SK-N-SH treated with all-trans-retinoic acid at 6 μM for 48 hours (cell line): ENCODE measurements at places on chromosomes 16 and 17.
A peak's percentile ranks its signal among the peaks of the same experiment; 100 is the strongest.

GRCh38 chr16:19281246-19281645, 4.3 kb upstream of the CLEC19A start:
- ATAC-seq, result no peak

- no peak for ATAC-seq
Observed at GRCh38 chr16:79593074-79593531, 7.4 kb downstream of the MAF start.

- ATAC-seq, result no peak
Observed at GRCh38 chr17:1112875-1113274, 66.9 kb downstream of the ABR start.

DNA sequence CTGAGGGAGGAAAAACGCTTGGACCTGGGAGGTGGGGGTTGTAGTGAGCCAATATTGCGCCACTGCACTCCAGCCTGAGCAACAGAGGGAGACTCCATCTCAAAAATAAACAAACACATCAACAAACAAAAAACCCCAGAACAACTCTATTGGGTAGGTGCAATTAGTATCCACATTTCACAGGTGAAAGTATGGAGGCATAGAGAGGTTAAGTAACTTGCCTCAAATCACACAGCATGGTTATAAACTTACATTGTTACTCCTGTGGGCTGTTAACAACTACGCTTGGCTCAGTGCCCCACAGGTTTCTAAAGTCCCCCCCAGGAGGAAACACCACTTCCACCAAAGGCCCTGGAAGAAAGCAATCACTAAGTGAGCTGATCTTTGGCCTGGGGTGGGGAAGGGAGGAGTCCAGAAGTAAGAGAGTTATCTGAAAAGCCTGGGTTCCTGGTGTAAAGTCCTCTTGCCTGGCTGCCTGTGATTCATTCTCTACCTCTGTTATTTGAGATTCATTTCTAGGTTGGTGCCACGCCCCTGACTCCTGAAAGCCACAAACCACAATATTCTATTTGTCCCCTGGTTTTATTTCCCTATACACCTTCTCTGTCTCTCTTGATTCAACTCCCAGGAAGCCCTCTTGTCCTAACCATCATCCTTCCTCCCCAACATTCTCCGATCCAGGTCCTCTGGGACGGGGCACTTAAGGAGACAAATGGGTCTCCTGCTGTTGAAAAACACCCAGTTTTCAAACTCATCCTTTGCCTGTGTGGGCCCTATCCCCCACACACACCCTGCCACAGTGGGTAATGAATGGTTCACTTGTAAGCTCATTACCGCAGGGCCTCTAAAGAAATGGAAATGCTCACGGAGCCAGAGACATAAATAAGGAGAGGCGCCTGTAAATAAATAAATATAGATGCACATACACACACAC, 195.4 kb downstream of the XYLT1 start:
- no peak for ATAC-seq

GRCh38 chr17:34665150-34665806, 85.9 kb downstream of the TMEM132E start:
- ATAC-seq, result no peak

DNA sequence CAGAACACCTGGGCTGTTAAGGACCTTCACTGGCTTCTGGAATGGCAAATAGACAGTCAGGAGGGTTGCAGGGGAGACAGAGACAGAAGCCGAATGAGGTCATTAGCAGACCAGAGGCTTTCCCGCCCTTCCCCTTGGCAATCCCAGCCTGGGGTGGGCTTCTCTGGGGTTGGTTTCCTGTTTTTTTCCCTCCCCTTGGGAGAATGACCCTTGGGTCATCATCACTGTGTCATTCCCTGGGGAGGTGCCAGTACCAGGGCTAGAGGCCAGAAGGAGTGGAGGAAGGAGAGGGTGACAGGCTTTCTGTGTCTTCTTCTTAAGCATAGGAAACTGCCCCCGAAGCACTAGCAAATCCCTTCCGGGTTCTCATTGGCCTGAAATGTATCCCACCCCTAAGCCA, 42.9 kb upstream of the IL21R start:
- no peak for ATAC-seq

DNA sequence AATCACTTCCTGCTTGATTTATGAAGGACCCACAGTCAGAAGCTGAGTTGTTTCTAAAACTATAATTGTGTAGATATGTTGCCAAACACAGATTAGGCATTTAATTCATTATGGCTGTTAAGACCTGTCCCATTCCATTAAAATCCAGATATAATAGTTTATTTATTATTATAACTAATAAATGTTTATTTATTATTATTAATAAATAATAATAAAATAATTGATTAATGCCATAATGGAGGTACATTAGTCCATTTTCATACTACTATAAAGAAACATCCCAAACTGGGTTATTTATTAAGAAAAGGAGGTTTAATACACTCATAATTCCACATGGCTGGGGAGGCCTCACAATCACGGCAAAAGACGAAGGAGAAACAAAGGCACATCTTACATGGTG, 1240.9 kb downstream of the CDH11 start:
- ATAC-seq, result no peak

DNA sequence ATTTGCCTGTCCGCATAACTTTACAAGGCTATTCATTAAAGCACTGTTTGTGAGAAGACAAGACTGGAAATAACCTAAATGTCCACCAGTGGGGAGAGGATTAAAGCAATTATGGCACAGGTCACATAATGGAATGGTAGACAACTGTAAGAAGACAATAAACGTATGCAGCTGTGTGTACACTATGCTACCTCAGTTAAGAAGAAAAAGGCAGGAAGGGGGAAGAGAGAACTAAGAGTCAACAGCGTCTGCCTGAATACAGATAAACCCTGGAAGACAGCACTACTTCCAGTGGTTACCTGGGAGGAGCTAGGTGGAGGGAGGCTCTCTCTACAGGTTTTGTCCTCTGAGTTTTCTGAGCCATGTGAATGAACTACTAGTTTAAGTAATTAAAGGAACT, 15.3 kb downstream of the CREBBP start:
- no peak for ATAC-seq

GRCh38 chr17:78977997-78978973, 1.4 kb downstream of the LGALS3BP start:
- ATAC-seq, result peak; percentile 18

- peak; percentile 43 for ATAC-seq
Observed at GRCh38 chr16:31874366-31875111, 932 bp downstream of the ZNF267 start.

- peak; percentile 7 for ATAC-seq
Observed at GRCh38 chr17:63842173-63842539, 329 bp downstream of the SMARCD2 start.

GRCh38 chr16:50254072-50254471, 12.3 kb upstream of the ADCY7 start:
- ATAC-seq, result no peak

- ATAC-seq, result no peak
Observed at GRCh38 chr17:72883351-72883750, 209.1 kb downstream of the SLC39A11 start.

- ATAC-seq, result peak; percentile 93
Observed at GRCh38 chr16:30697264-30698138, 1.5 kb upstream of the SRCAP start.

GRCh38 chr16:3934491-3935181, 54.1 kb upstream of the CREBBP start:
- no peak for ATAC-seq

DNA sequence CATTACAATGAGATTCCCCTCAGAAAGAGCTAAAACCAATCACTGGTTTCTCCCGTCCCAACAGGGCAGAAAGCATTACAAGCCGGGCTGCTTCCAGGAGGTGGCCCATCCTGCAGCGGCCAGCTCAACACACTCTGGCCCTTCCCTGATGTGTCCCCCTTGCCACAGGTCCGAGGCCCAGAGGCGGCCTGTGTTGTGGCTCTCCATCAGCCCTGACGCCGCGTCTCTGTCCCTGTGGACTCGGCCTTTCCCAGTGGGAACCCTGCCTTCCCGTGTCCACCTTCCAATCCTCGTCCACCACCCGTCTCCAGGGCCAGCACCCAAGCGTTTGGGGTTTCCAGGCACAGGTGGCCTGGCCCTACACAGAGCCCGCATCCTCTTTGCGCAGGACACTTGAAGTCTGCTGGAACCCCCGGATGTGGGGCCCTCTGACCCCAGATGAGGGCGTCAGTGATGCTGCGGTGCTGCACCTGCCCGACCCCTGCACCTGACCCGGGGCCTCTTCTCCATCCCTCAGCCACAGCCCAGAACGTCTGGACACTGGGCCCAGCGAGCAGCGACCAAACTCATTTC, 21.1 kb downstream of the RAB40B start:
- ATAC-seq, result no peak

GRCh38 chr17:38967290-38967738, at the start of gene FBXO47:
FBXO47 (minus strand) TSS chr17:38967403; CDS start chr17:38963025, 4,378 bp downstream.
- no peak for ATAC-seq

DNA sequence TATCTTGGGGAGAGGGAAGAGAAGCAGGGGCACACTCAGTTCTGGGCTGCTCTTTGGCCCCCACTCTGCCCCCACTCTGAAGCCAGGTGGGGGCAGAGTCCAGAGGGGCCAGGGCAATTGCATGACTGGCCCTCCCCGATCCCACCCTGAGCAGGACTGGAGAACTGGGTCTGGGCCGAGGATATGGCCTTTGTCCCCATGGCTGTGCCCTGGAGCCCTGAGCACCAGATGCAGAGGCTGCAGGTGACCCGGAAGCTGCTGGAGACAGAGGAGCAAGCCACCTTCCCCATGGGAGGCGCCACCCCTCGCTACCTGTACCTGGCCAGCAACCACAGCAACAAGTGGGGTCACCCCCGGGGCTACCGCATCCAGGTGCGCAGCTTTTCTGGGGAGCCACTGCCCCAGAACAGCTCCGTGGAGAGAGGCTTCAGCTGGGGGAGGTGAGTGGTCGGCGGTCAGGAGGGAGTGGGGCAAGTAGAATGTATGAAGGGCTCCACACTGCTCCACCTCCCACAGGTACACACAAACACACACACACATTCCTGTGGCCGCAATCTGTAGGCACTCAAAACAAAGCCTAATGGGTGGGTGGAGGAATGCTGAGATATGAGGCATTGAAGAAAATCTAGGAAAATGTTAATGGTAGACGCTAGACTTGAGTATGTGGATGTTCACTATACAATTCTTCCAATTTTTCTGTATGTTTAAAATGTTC, 21.4 kb downstream of the AOC3 start:
- ATAC-seq, result no peak

- no peak for ATAC-seq
Observed at GRCh38 chr16:46895399-46896313, 11.5 kb downstream of the GPT2 start.

GRCh38 chr16:14331020-14331419, 259.9 kb downstream of the MRTFB start:
- no peak for ATAC-seq

- ATAC-seq, result no peak
Observed at GRCh38 chr16:89484041-89484501, 6.3 kb downstream of the ANKRD11 start.

DNA sequence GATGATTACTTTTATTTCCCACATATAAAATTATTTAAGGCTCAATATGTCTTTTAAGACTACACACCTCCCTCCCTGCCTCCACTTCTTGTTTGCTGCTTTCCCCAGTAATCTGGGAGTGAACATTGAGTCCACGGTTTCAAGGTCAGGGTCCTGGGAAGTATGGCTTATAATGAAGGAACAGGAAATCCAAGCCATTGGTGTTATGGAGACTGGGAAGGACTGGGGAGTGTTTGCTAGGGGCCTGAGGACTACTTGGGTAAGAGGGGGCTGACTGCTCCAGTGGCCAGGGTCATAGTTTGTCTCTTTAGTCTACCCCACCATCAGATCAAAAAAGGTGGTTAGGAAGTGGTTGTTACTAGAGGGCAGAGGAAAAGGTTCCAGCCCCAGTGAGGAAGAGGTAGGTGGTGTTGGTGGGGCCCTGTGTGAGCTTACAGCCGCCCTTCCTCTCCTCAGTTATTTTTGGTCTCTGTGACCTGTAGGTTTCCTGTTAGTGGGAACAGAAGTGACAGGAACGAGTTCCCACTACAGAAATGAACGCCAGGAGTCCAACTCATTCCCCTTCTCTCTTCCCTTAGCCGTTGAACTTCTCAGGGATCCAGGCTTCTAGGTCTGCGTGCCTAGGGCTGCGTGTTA, 742 bp upstream of the SLC16A13 start:
- no peak; the same call in 2 of the 3 replicates for ATAC-seq

GRCh38 chr17:57197466-57198071, 58.8 kb upstream of the MSI2 start:
- no peak for ATAC-seq

GRCh38 chr17:30788918-30789317, 35.6 kb downstream of the CRLF3 start:
- peak; percentile 55 for ATAC-seq

DNA sequence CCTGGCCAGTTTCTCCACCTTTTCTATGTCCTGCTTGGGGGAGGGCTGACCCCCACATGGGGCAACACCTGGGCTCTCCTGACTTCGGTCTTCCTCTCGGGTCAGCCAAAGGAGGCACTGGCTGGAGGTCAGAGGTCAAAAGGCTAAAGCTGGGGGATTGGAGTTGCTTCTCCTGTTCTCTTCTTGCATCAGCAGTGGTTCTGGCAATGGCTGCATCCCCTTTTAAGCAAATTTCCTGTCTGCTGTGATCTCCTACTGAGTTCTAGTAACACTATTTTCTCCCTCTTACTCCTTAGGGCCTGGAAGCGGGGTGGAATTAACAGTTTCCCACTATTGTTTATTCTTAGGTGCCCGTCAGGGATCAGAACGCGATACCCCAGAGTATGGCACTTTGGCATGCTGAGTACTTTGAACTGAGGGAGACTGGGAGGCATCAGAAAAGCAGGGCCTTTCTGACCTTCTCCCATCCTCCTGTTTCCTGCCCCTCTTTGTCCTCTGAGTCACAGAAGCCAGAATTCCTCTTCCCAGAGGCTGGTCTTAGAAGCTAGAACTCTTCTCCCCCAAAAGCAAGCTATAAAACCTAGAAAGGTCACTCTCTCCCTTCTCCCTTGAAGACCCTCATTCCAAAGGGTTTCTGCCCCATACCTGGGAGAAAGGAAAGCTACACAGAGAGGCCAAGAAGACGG, 268.2 kb downstream of the STX8 start:
- ATAC-seq, result no peak

GRCh38 chr17:63138713-63139112, 172.7 kb downstream of the TANC2 start:
- ATAC-seq, result peak; percentile 50

GRCh38 chr17:49580055-49580721, 4.5 kb downstream of the NXPH3 start:
- no peak for ATAC-seq

- peak; percentile 41 for ATAC-seq
Observed at GRCh38 chr16:83137894-83138293, 511.1 kb downstream of the CDH13 start.

- ATAC-seq, result no peak
Observed at GRCh38 chr16:30992931-30993816, 8.2 kb downstream of the HSD3B7 start.
